ENCODE measurements at places on chromosomes 5 and 9.

GRCh38 chr5:83564069-83564749 lies 92.7 kb downstream of the VCAN start:
- no peaks in the 10 kb centered on the region for H3K27me3 ChIP-seq
- peak; percentile 81 for DNase-seq
- no peak overlapping the region for H3K27ac ChIP-seq
- H3K36me3 ChIP-seq: no peaks in the 10 kb centered on the region
- H3K4me3 ChIP-seq: no peak overlapping the region
- peaks cover 4% of the 10 kb centered on the region for H3K4me1 ChIP-seq

DNA sequence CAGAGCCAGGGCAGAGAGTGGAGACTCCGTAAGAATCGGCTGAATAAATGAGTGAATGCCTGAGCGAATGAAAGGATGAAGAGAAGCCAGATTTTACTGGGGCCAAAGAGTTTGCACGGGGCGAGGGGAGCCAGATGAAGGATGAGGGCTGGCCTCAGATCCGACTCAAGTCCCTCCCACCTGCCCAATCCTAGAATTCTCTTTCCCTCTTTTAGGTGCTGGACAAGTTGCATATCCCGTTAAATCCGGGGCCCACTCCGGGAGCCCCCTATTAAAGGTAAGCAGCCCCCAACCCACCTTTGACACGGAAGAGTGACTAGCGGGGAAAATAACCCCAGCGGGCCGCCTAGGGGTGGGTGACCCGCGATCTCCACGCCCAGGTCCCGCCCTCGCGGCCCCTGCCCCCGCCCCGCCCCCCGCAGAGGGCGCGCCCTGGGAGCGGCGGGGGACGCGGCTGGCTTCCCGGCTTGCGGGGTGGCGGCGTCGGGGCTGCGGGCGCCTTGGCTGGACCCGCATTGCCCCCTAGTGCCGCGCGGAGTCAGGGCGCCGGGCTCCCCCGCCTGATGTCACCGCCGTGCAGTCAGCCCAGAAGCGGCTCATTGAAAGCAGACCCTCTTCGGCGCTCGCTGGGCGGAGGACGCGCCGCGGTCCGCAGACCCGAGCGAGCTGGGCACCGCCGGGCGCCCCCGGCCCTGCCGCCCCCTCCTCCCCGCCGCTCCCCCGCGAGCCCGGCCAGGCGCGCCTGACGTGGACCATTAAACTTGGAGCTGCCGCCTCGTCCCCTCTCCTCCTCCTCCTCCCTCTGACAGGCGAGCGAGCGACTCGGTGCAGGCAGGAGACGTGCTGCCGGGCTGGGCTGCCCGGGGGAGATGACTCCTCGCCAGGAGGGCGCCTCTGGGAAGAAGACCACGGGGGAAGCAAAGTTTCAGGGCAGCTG lies at the start of gene ADRA1B:
TSS of gene ADRA1B (plus strand) at position 579 of the 937 bp plus-strand sequence. CDS start 424 bp downstream, outside the sequence.
- no peak within 1 kb of the TSS for H3K4me3 ChIP-seq
- H3K27ac ChIP-seq: no peak within 1 kb of the TSS
- H3K36me3 ChIP-seq: no peaks in the 10 kb centered on the region
- H3K27me3 ChIP-seq: peaks cover 4% of the 10 kb centered on the region

- no peak overlapping the region for H3K4me3 ChIP-seq
- no peak overlapping the region for H3K27ac ChIP-seq
- no peak for DNase-seq
- H3K27me3 ChIP-seq: no peaks in the 10 kb centered on the region
Measured at GRCh38 chr5:37918424-37918823, 78.6 kb upstream of the GDNF start.

DNA sequence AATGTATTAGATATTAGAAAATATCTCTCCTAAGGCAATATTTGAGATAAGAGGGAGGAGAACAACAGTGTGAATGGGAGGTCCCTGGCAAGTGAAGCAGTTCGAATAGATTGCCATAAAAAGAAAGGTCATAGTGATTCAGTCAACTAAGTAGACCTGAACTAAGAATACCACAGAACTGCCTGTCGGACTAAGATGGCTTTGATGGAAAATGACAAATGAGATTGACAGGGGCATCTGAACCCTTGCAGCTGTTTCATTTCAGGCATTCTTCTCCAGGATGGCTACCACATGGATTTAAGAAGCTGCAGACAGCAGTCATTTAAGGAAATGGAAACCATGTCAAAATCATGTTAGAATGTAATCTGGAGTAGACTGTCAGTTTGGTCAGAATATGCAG lies 308.4 kb upstream of the MEF2C start:
- H3K27me3 ChIP-seq: no peaks in the 10 kb centered on the region
- H3K36me3 ChIP-seq: no peaks in the 10 kb centered on the region
- no peak for DNase-seq
- H3K4me3 ChIP-seq: no peak overlapping the region
- no peak overlapping the region for H3K27ac ChIP-seq

- H3K4me3 ChIP-seq: peak overlapping the region; percentile 65
- H3K27ac ChIP-seq: peak overlapping the region; percentile 81
- H3K27me3 ChIP-seq: no peaks in the 10 kb centered on the region
- H3K36me3 ChIP-seq: peaks cover 10% of the 10 kb centered on the region
- peaks cover 11% of the 10 kb centered on the region for H3K4me1 ChIP-seq
Measured at GRCh38 chr9:33044677-33045282, 19.7 kb downstream of the DNAJA1 start.
